ENCODE measurements at places on chromosomes 3 and 15. TPM values are rescaled to one million over a fixed set of nuclear protein-coding genes. Genes with fewer than 3 reads are reported as not detected.

ARPP19 gene
- total RNA-seq: 191 TPM

EBLN2 gene
- 7.8 TPM for total RNA-seq

HACD2 gene
- 31.8 TPM for total RNA-seq

- H3K27me3 ChIP-seq: no peaks in the 10 kb centered on the region
- no peaks in the 10 kb centered on the region for H3K4me1 ChIP-seq
- no peak overlapping the region for H3K4me3 ChIP-seq
- H3K36me3 ChIP-seq: no peaks in the 10 kb centered on the region
These were observed 250.0 kb upstream of the VEPH1 start for GRCh38 chr3:157752956-157753786.

DNA sequence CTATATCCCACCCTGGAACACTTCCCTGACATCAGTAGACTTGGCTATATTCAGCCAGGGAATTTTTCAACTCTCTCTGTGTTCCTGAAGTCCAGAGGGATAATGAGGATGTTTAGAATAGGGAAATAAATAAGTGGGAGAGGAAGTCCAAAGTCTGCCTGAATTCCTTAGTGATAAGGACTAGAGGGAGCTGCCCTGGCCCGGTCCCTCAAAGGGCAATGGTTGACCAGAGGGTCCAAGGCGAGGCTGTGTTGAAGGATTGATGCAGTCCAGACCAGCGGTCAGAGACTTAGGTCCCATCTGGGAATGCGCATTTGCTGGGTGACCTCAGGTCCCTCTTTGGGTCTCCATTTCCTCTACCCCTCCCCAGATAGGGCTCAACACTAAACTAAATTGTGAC lies 7.9 kb downstream of the VIPR1 start:
- H3K27me3 ChIP-seq: no peaks in the 10 kb centered on the region
- no peak overlapping the region for H3K4me3 ChIP-seq
- H3K4me1 ChIP-seq: peaks cover 28% of the 10 kb centered on the region
- H3K27ac ChIP-seq: no peak overlapping the region

GRCh38 chr3:13171704-13172643 lies 98.7 kb upstream of the IQSEC1 start:
- no peak overlapping the region for H3K27ac ChIP-seq
- H3K27me3 ChIP-seq: peaks cover 2% of the 10 kb centered on the region
- H3K4me1 ChIP-seq: no peaks in the 10 kb centered on the region

GRCh38 chr3:66450390-66451022 lies 50.3 kb downstream of the LRIG1 start:
- H3K36me3 ChIP-seq: peaks cover 49% of the 10 kb centered on the region
- H3K27ac ChIP-seq: no peak overlapping the region
- no peaks in the 10 kb centered on the region for H3K27me3 ChIP-seq

DNA sequence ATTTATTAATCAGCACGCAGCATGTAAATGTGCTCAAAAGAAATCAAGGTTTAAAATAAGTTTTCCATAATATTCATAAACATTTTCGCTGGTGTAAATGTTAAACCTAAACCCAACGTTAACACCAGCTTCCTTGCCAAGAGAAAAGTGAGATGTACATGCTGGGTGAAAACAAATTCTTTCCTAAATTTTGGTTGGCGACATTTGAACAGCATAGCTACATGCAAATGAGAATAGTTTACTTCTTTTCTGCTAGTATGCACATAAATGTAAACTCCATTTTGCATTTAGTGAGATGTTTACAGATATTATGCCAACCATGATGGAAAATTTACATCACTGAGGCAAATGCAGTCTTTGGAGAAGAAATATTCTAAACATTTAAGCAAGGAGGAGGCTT lies 182.2 kb downstream of the GAP43 start:
- peaks cover 5% of the 10 kb centered on the region for H3K4me1 ChIP-seq
- peaks cover 40% of the 10 kb centered on the region for H3K27me3 ChIP-seq
- no peak overlapping the region for H3K27ac ChIP-seq
- DNase-seq: no peak
- no peaks in the 10 kb centered on the region for H3K36me3 ChIP-seq
- no peak overlapping the region for H3K4me3 ChIP-seq

GRCh38 chr3:144775551-144775950 lies 803.9 kb downstream of the DIPK2A start:
- H3K4me3 ChIP-seq: no peak overlapping the region
- H3K4me1 ChIP-seq: no peaks in the 10 kb centered on the region
- DNase-seq: no peak
- no peak overlapping the region for H3K27ac ChIP-seq
- H3K27me3 ChIP-seq: no peaks in the 10 kb centered on the region

DNA sequence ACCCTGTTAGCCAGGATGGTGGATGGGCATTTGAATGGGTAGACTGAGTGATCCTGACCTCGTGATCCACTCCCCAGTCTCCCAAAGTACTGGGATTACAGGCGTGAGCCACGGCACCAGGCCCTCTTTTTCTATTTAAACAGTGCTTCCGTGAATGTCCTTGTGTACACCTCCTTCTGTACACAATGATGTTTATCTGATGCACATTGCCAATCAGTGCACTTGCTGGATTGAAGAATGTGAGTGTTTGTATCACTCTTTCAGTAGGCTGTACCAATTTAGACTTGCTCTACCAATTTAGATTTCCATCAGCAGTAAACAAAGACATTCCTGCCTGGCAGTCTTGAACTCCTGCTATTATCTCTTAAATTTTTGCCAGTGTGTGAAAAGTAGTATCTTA lies 8.9 kb upstream of the ZNF619 start:
- peaks cover 17% of the 10 kb centered on the region for H3K4me1 ChIP-seq
- H3K27ac ChIP-seq: no peak overlapping the region
- peaks cover 41% of the 10 kb centered on the region for H3K36me3 ChIP-seq
- no peak for DNase-seq
- H3K27me3 ChIP-seq: no peaks in the 10 kb centered on the region

- H3K27me3 ChIP-seq: no peaks in the 10 kb centered on the region
- no peak for DNase-seq
- H3K27ac ChIP-seq: no peak overlapping the region
- H3K36me3 ChIP-seq: no peaks in the 10 kb centered on the region
- no peak overlapping the region for H3K4me3 ChIP-seq
These were observed 103.8 kb downstream of the NR1D2 start for GRCh38 chr3:24048843-24049242.

DNA sequence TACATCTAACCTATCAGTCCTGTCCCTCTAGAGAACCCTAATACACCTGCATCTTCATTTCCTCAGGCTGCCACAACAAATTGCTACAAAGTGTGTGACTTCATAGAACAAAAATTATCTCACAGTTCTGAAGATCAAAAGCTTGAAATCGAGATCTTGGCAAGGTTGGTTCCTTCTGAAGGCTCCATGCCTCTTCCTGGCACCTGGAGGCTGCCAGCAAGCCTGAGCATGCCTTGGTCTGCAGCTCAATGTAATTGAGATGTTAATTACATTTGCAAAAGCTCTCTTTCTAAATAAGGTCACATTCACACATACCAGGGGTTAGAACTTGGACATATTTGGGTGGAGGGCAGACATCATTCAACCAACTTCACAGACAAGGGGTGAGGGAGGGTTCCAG lies 86.4 kb upstream of the ABHD17C start:
- H3K36me3 ChIP-seq: no peaks in the 10 kb centered on the region
- DNase-seq: no peak
- no peaks in the 10 kb centered on the region for H3K4me1 ChIP-seq
- H3K27ac ChIP-seq: no peak overlapping the region

DNA sequence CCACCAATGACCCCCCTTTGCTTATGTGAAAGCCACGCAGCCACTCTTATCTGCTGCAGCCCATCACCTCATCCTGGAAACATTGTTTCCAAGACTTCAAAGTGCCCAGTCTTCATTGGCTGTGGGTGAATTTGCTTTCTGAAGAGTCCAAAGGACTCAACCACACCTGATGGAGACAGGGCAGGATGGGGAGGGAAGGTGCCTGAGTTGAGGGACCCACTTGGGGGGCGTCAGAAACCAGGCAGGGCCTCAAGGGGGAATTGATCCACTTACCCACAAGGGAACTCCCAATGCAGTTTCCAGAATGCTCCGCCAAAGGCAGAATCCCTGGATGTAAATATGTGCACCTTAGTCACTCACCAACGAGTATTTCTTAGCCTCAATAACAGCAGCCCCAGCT lies 147.9 kb upstream of the ATP2B2 start:
- H3K4me3 ChIP-seq: no peak overlapping the region
- no peaks in the 10 kb centered on the region for H3K4me1 ChIP-seq
- no peaks in the 10 kb centered on the region for H3K36me3 ChIP-seq
- no peak overlapping the region for H3K27ac ChIP-seq
- peaks cover 2% of the 10 kb centered on the region for H3K27me3 ChIP-seq

DNA sequence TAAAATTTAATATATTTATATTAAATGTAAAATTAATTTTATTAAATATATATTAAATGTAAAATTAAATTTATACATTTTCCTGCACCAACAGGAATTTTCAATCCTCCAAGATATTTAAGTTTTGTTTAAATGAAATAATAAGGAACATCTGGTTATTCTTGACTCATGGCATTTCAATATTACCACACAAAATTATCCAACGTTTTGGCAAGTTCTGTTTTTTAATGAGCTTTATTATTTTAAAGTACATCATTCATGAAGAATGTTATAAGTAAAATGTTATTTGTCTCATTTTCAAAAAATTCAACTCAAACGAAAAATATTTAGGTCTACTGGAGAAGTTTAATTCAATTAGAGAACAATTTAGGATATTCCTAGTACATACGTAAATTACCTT lies 811.4 kb downstream of the NAALADL2 start:
- no peaks in the 10 kb centered on the region for H3K4me1 ChIP-seq
- DNase-seq: no peak
- no peaks in the 10 kb centered on the region for H3K27me3 ChIP-seq
- no peaks in the 10 kb centered on the region for H3K36me3 ChIP-seq
- no peak overlapping the region for H3K27ac ChIP-seq

GRCh38 chr3:104359546-104359945 lies 1007.2 kb upstream of the ALCAM start:
- DNase-seq: no peak
- H3K27ac ChIP-seq: no peak overlapping the region
- no peaks in the 10 kb centered on the region for H3K27me3 ChIP-seq
